NCI-H510A treated with DMSO at 0.1 percent for 48 hours (cell line): ENCODE measurements at places on chromosomes 4 and X.

GRCh38 chrX:15881381-15881897 is 26.8 kb upstream of the AP1S2 start:
- DNase-seq, result no peak

DNA sequence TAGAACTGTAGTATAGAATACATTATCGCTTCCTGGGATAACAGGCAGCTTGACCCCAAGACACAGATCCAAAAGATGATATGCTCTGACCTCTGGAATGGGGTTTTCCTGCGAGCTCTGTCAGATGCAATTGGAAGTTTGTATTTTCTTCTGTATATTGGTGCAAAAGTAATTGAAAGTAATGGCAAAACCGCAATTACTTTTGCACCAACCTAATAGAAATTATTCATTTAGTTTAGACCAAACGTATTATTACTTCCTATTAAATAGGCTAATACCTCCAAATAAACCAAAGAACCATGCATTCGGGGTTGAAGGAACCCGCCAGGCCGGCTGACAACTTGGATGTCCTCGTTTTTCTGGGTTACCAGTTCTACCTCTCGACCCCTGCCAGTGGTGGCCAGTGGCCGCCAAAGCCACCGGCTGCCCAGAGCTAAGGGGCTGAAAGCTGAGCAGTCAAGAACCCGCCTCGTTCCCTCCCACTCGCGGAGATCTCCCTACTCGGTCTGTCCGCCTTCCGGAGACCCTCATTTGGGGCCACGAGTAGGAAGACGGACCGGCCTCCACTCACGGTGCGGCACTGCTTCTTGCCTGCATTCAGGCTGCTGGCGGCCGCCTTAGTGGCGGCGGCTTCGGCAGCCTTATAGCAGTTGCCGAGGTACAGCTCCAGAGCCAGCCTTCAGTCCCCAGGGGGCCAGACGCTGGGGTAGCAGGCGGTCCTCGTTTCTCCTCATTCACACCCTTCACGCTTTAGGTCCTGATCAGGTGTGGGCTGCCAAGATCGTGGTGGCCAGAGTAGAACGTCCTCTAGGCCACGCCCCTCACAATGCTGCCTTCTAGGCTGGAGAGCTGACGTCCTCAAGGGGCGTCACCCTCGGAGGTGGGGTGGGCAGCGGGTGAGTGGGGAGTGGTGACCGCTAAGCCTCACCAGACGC is 121.9 kb downstream of the RBMX2 start:
- peak; percentile 52 for DNase-seq

DNA sequence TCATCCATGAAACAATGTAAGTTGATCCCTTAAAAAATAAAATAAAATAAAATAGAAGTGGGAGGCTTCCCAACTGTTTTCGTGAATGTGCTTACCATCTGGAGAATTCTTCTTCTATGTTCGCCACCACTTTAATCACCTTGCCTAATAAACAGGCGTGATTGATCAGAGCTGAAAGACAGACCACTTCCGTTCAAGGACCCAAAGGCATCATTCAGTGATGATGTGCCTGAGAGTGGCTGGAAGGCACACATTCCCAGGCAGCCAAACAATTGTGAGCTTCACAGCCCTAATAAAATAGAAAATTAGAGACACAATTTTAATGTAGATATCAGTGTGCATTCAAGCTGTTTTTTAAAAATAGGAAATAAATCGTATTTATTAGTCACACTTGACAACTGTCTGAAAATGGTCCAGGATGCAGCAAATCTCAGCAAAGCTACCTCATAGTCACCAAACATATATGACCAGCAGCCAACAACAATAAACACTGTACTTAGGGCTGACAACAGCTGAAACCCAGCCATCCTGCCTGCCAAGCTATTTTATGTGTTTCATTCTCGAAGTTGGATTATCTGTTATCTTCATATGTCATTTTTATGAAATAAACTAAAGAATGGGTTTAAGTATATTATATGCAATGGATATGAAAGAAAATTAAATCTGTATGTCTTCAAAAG is 163.2 kb upstream of the FAM9B start:
- no peak for DNase-seq

DNA sequence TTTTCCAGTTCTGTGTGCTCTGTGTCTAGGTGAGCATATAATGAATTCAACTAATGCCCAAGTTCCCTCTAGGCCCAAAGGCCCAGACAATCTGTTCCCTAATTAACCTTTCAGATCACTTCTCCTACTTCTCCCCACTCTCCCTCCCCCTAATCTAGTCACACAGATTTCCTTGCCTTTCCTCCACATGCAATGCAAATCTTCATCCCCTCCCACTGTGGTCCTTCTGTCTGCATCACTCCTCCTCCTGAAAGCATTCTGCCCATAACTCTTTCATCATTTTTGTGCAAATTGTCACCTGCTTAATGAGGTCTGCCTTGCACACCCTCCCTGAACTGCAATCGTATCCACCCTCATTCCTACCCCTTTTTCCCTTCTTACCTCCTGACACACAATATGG is 346.6 kb downstream of the FBXO8 start:
- DNase-seq, result no peak

- DNase-seq, result no peak
Observed at GRCh38 chr4:158314756-158315487, 104.6 kb downstream of the TMEM144 start.

DNA sequence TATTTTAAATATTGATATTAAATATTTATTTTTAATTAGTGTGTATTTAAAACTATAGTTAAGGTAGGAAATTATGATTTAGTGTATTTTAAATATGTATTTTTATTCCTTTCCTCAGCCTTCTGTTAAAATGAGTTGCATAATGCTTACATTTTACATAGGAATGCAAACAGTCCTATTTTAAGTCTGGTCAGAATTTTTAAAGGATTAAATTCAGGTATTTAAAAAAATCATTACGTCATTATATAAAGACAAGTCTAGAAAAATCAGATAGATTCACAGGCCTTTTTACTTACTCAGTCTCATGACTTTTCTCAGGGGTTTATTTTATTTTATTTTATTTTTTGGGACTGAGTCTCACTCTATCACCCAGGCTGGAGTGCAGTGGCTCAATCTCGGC is 50.4 kb upstream of the RPA4 start:
- no peak for DNase-seq

DNA sequence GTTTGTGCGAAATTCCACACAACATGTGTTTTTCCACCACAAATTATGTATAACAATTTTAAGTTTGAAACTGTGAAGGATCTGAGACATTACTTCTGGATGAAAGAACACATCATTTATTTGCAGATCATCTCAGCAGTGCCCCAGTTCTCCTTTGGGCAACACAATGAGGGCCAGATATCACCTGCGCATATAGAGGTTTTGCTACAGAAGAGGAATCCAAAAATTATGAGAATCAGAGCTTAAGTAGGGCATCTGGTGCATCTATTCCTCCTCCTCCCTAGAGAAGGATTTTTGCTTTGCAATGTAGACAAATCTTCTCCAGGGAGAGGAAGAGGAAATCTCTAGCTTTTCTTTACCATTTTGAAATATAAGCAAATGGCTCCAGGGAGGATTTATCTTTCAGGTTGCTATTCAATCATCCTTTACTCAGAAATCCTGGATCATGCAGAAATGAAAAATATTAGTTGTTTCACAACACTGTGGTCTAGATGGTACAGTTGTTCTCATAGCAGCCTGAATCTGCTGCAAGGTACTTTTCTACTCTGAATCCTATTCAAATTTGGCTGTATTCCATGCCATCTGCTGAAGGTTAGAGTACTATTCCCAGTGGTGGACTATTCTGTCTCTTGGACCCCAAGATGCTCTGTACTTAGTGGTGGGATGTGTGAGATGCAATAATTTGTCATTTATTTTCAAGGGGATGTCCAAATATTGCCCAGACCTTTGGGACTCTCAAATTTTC is 132.1 kb downstream of the SNCA start:
- no peak for DNase-seq

DNA sequence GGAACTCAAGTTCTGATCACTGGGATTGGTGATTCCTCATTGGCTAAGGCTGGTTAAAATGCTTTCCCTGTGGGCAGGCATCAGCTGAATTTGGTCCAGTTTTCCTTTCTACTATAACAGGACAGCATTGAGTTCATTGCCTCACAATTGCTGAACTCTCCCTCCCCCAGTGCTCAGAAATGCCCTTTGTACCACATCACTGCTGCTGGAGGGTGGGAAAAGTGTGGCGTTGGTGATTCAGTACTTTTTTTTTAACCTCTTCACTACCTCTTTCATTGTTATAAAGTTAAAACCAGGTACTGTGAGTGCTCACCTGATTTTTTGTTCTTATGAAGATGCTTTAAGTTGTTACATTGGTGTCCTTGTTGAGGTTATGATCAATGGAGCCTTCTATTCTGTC is 69.3 kb upstream of the IL2 start:
- no peak for DNase-seq

DNA sequence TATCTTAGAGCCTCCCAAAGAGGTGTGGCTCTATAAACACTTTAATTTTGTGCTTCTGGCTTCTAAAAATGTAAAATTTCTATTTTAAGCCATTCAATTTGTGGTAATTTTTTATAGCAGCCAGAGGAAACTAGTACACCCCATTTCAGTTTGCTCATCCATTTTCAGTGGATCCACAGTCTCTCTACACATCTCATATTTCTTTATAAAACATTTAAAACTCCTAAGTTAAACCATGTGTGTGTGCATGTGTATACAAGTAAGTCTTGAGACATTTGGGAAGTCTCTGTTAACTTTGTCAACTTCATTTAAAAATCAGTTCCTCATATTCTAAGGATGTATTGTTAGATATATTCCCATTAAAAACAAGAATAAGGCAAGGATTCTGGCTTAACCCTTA is 273.2 kb downstream of the IL15 start:
- DNase-seq, result no peak

DNA sequence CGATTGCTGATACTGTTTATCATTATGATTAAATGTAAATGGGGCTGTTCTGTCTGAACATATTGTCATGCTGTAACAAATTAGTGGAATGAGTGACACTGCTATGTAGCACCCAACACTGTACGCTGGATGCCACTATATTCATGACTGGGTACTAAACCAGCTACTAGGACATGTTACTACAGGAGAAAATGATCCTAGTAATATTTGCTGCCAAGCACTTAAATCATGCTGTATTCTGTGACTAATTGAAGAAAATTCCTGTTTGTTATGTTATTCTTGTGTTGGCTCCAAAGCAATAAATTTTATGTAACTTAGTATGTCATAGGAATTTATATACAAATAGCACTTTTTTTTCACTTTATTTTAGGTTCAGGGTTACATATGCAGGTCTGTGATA is 804.2 kb downstream of the CENPC start:
- no peak for DNase-seq

DNA sequence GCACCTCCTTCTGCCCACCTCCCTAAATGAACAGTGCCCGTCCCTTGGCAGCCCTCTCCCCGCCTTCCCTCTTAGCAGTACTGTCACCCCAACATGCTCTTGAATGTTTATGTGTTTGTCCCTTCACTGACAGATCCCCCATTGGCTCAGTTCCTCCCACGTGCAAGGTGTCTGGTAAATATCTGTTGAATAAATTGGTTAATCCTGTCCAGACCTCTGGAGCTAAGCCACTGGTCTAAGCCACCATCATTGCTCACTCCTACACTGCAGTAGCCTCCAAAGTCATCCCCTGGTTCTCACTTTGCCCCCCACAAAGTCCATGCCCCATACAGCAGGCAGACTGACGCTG is 26.1 kb upstream of the MAN2B2 start:
- no peak for DNase-seq

DNA sequence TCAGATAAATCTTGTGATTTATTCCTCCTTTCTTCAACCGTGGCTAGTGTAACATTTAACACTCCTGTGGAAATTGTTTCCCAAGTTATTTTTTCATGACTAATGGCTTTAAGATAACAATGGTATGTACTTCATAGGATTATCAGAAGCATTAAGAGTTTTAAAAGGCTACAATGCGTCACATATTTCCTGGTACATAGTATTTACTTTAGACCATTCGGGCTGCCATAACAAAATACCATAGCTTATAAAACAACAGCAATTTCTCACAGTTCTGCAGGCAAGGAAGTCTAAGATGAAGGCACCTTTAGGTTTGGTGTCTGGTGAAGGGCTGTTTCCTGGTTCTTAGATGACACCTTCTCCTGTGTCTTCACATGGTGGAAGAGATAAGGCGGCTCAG is 158.6 kb downstream of the PAPSS1 start:
- no peak for DNase-seq

DNA sequence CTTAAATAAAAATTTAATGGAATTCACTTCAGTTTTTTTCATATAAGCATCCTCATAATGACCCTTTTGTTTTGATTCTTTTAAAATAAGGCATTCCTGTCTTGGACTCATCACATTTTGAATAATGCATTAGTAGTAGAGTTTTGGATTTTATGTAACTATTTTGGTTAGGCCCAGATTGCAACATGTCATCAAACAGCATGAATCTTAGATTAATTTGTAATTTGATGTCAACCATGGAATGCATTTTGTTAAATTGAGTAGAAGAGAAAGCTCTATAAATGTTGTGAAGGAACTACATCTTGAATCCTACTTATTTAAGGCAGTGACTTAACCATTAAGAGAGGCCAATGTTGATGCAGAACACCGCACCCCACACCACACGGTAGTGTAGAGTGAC is 3.1 kb downstream of the DIAPH2 start:
- no peak for DNase-seq

GRCh38 chr4:71907782-71908181 is 123.9 kb upstream of the GC start:
- no peak for DNase-seq

DNA sequence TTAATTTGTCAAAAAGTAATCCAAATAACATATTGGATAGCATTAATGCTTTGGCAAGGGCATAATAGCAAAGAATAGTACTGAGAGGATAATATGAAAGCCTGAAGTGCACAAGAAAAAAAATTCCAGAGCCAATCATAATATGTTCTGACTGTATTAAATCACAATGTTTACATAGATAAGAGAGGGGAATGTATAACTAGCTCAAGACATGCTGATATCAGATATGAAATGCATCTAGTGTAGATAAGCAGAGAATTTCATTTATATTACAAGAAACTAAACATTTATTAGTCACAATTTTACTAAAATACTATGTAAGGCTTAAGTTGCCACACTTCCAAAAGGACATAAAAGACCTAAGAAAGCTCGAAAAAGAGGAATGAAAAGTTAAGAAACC is 193.3 kb downstream of the BANK1 start:
- no peak for DNase-seq

- no peak for DNase-seq
Observed at GRCh38 chr4:112954286-112954685, 95.2 kb upstream of the ANK2 start.

GRCh38 chr4:3174371-3175338 is 74.3 kb upstream of the MSANTD1 start:
- peak; percentile 51 for DNase-seq

GRCh38 chr4:180630012-180630665 is 1613.1 kb upstream of the TENM3 start:
- DNase-seq, result no peak

- no peak for DNase-seq
Observed at GRCh38 chrX:5730556-5730955, 498.1 kb downstream of the NLGN4X start.

DNA sequence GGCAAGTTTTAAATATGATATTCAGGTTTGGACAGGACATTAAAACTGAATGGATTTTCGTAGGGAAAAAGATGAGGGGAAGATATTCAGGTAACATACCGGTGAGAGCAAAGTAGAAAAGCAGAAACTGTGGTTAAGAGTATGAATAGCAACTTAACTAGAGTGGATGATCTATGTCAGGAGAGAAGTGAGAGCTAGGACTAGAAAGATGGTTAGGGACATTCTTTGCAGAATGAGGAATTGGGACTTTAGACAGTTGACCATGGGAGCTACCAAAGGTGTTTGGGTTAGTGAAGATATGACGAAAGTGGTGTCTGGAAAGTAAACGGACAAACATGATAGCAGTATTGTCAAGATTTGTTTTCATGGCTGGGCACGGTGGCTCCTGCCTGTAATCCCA is 45.2 kb downstream of the ANXA5 start:
- no peak for DNase-seq
